MM.1S (cell line): ENCODE measurements at places on chromosomes 5 and 9.

DNA sequence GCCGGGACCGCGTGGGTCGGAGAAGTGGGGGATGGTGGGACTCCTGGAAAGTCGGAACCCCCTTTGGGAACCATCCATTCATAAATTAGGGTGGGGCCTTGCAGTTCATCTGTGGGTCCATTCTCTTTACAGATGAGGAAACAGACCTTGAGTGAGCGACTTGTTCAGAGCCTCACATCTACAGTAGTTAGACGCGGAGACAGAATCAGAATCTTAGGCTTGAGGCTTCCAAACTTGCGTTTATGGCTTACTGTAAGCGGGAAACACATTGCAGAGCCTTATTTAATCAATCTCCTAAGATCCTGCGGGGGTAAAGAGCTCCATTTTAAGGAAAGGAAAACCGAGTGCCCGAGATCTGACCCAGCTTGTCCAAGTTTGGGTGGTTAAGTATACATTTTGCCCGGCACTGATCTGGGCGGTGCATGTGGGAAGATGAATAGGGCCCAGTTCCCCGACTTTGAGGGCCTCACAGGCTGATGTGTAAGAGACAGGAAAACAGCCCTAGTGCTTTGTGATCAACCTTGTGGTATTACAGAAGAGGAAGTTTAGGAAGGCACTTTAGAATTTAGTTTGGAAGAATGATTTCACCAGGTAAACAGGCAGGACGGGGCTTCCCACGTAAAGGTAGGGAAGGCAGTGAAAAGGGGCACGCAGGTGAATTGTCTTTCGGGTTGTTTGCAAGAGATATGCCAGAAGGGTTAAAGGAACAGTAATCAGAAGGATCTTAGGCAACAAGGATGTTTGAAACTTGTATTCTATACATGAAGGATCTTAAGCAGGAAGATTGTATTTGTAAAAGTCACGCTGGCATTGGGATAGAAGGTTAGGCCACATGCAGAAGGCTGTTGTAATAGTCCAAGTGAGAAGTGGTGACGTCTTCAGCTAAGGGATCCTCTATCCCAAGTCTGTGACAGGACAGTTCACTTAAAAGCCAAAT, 744 bp downstream of the TARS1 start:
- H3K36me3 ChIP-seq: peaks cover 10% of the 10 kb centered on the region
- peak; percentile 48 for DNase-seq
- peak overlapping the region; percentile 82; the same call in 1 of the 2 replicates for H3K27ac ChIP-seq
- no peaks in the 10 kb centered on the region for H3K27me3 ChIP-seq
- H3K4me1 ChIP-seq: peaks cover 21% of the 10 kb centered on the region

DNA sequence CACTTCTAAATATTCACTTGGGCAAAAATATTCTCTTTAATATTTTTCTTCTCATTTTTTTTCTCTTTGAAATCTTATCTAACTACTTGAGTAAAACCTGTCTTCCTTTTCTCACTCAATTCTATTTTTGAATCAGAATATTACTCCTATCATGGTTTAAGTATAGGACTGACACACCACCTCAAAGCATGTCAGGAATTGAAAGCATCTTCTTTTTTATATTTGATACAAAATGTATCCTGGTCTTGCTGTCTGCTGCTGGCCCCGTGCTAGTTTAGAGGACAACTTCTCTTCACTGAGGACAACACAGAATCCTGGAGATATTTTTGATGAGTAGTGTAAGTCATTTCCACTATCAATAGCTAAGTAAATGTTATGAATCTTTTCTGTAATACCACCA, 383.6 kb downstream of the GADD45G start:
- H3K27me3 ChIP-seq: no peaks in the 10 kb centered on the region
- no peak for DNase-seq
- no peak overlapping the region for H3K27ac ChIP-seq
- H3K4me3 ChIP-seq: no peak overlapping the region
- H3K36me3 ChIP-seq: no peaks in the 10 kb centered on the region

GRCh38 chr5:11429254-11429653, 475.0 kb downstream of the CTNND2 start:
- H3K27ac ChIP-seq: no peak overlapping the region
- no peaks in the 10 kb centered on the region for H3K4me1 ChIP-seq
- H3K4me3 ChIP-seq: no peak overlapping the region
- no peak for DNase-seq
- H3K27me3 ChIP-seq: no peaks in the 10 kb centered on the region

- H3K4me3 ChIP-seq: no peak overlapping the region
- no peaks in the 10 kb centered on the region for H3K27me3 ChIP-seq
Measured at GRCh38 chr5:2903451-2904395, 152.2 kb upstream of the IRX2 start.

DNA sequence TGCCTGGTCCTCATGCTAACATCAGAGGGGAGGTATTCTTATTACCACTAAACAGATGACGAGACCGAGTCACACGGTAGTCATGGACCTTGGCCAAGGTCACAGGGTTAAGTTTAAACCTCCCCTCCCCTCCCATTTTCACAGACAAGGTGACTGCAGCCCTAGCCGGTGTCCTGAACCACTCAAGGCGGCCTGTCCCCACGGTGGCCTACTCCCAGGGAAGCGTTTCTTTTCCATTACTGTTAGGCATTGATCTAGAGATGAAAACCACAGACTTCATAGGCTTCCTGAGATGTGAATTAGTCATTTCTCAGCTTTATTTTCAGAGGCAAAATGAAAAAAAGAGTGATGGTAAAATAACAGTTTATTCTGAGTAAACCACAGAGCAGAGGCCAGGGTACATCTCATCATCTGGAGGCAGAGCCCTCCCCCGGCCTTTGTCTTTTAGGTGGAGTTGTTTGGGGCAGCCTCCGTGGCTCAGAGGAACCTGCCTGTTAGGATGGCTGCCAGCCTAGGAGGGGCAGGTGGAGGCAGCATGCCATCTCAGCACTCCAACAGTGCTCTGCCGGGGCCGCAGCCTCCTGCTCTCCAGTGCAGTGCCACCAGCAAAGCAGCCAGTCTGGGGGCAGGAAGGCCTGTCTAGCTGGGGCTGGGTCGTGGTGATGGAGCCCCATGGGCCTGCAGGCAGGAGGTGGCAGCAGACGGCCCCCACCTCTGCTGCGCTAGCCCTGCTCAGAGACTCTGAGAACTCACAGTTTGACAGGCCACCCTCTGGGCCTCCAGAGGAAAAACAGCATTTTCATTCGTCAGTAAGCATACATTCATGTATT, 71.2 kb downstream of the RAPGEF1 start:
- peaks cover 8% of the 10 kb centered on the region; the same call in 1 of the 2 replicates for H3K4me1 ChIP-seq
- H3K27me3 ChIP-seq: no peaks in the 10 kb centered on the region
- no peak for DNase-seq
- H3K27ac ChIP-seq: no peak overlapping the region
- no peaks in the 10 kb centered on the region for H3K36me3 ChIP-seq
- H3K4me3 ChIP-seq: no peak overlapping the region

GRCh38 chr5:150500905-150501304, 7.0 kb upstream of the NDST1 start:
- H3K36me3 ChIP-seq: no peaks in the 10 kb centered on the region
- H3K27ac ChIP-seq: no peak overlapping the region
- H3K4me1 ChIP-seq: peaks cover 11% of the 10 kb centered on the region
- DNase-seq: no peak
- H3K4me3 ChIP-seq: no peak overlapping the region
- no peaks in the 10 kb centered on the region for H3K27me3 ChIP-seq

- peak overlapping the region; percentile 24; the same call in 1 of the 2 replicates for H3K27ac ChIP-seq
- H3K4me3 ChIP-seq: no peak overlapping the region
- no peaks in the 10 kb centered on the region for H3K27me3 ChIP-seq
- H3K36me3 ChIP-seq: peaks cover 52% of the 10 kb centered on the region
Measured at GRCh38 chr5:138186002-138186447, 7.1 kb downstream of the KIF20A start.

- H3K27me3 ChIP-seq: no peaks in the 10 kb centered on the region
- H3K4me1 ChIP-seq: no peaks in the 10 kb centered on the region
- no peak overlapping the region for H3K4me3 ChIP-seq
- H3K27ac ChIP-seq: no peak overlapping the region
- no peak for DNase-seq
Measured at GRCh38 chr5:73459366-73459765, 10.8 kb upstream of the FOXD1 start.

DNA sequence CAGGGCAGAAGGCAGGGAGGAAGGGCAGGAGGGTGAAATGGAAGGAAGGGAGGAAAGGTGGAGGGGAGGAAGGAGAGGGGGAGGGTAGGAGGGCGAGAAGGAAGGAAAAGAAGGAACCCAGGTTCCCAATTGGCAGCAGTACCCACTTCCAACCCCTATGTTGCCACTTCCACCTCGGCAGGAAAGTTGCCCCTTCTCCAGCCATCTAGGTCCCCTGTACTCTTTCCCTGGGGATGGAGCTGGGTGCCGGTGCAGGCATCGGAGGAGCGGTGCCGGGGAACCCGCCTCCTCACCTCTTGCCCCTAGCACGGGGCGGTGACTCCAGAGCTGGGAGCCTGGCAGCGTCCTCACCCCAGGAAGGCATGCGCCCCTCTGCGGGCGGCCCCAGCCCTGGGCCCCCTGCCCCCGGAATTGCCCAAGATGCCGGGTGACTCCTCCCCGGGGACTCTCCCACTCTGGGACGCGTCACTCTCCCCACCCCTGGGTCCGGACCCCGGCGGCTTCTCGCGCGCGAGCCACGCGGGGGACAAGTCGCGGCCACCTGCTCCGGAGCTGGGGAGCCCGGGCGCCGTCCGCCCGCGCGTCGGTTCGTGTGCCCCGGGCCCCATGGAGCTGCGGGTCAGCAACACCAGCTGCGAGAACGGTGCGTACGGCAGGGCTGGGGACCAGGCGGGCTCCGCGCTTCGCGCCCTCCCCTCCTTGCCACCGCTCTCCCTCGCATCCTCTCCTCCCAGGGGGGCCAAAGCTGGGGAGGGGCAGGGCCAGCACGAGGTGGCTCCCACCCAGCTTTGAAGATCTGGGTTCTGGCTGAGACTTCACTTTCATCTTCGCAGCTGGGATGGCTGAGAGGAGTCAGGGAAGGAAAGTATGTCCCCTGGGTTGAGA, at the start of gene NIPAL4:
Gene NIPAL4, plus strand, starts transcription at position 499 of the 885 bp plus-strand sequence. Its CDS starts 108 bp downstream, at position 607.
- no peak for DNase-seq
- H3K27ac ChIP-seq: no peak within 1 kb of the TSS
- no peaks in the 10 kb centered on the region for H3K36me3 ChIP-seq
- H3K4me3 ChIP-seq: peak within 1 kb of the TSS; percentile 13; the same call in 1 of the 2 replicates
- no peaks in the 10 kb centered on the region for H3K4me1 ChIP-seq
- peaks cover 7% of the 10 kb centered on the region; the same call in 1 of the 2 replicates for H3K27me3 ChIP-seq

DNA sequence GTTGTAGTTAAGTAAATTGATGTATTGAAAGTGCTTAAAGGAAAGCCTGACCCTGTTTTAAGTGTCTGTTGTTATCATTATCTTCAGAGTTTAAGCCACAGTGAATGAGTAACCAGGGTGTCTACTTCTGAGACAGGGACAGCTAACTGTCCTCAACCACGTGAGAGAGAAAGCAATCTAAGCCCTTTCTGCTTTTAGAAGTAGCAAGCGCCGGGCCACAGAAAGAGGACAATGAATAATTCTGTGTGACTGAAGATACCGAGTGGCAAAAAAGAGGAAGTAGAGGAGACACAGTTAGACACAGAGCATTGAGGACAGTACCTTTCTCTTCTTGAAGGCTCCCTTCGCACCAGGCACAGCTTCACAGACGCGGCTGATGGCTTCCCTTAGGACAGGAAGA, 86.3 kb downstream of the S1PR3 start:
- H3K4me3 ChIP-seq: no peak overlapping the region

GRCh38 chr9:76537150-76537646, 78.2 kb downstream of the GCNT1 start:
- H3K27ac ChIP-seq: no peak overlapping the region
- no peaks in the 10 kb centered on the region for H3K27me3 ChIP-seq
- no peaks in the 10 kb centered on the region for H3K36me3 ChIP-seq
- DNase-seq: no peak
- H3K4me1 ChIP-seq: no peaks in the 10 kb centered on the region
- no peak overlapping the region for H3K4me3 ChIP-seq

DNA sequence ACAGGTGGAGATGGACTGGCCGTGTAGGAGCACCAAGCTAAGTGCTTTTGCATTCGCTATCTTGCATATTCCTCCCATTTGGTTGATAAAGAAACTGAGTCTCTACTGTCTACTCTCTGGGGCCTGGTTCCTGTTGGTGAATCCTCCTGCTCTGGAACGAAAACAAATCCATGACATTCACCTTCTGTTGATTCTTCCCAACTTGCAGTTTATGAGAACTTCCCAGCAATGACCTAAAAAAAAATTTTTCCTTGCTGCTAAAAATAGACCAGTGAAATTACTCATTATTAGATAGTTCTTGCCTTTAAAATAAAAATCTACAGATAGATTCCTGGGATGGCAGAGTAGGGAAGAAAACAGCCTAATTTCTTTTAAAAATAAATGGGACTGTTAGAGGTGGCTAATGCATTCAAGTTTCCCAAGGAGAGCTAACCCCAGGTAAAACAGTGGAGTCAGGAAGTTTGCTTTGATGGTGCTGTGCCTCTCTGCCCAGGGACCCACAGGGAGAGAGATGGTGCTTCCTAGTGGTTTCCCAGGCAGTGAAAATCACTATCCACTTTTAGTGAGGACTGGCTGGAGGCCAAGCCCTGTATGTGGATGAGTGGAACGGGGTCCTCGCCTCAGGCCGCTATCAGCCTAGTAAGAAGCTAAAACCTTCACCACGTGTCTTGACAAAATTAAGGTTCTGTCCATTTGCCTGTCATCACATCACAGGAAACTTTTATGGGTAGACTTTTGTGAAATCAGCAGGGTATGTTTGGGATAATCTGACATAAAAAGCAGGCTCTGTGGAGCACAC, 68.4 kb upstream of the NR3C1 start:
- no peak overlapping the region for H3K27ac ChIP-seq
- H3K36me3 ChIP-seq: no peaks in the 10 kb centered on the region
- no peaks in the 10 kb centered on the region for H3K27me3 ChIP-seq
- no peaks in the 10 kb centered on the region for H3K4me1 ChIP-seq
